ENCODE measurements at places on chromosomes 6 and 20.

DNA sequence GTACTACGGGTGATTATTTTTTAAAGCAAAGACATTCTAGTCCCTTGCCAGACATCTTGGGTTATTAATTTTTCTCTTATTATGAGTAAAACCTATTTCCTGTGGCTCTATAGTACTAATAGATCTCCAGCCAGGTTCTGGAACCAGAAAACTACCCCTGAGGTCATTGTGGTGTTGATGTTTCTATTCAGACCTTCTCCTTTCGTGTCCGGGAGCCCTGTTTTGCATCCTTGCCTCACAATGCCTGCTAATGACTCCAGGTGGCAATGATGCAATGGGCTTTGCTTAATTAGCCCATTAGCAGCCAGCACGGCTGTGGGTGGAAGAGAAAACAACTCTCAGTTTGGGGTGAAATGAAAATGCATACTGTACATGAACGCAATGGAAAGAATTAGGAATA is 62.9 kb upstream of the ARG1 start:
- DNase-seq, result peak; percentile 99

DNA sequence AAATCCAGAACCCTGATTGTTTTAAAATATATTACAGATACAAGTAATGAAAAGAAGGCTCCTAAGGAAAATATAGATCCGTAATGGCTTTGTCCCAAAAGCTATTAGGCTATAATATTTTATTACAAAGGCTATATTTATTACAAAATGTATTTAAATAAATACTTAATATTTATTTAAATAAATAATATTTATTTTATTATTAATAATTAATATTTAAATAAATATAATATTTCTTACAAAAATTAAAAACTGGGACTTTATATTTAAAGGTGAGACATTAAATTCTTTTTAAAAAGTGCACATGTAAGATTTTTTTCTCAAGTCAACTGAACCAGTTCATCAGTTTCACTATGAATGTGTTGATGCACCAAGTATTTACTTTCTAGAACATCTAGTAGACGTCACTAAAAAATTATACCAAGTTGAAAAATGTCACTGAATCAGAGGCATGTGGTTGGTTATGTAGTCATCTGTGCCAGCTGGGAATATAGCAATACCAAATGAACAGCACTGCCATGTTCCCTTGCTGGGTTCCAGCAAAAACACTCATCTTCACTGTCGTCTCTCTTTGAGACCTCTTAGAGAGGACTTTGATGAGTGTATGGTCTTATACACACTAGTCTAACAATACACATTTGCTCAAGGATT is 278.9 kb downstream of the ESR1 start:
- DNase-seq, result no peak

GRCh38 chr6:141413196-141413595 is 719.5 kb upstream of the GJE1 start:
- no peak for DNase-seq

- no peak for DNase-seq
These were observed 176.9 kb upstream of the SALL4 start for GRCh38 chr20:51979226-51979625.

- DNase-seq, result no peak
These were observed 48.5 kb downstream of the BTBD3 start for GRCh38 chr20:11966186-11966585.

- DNase-seq, result no peak
These were observed 138.7 kb downstream of the RFPL4B start for GRCh38 chr6:112485827-112486212.

DNA sequence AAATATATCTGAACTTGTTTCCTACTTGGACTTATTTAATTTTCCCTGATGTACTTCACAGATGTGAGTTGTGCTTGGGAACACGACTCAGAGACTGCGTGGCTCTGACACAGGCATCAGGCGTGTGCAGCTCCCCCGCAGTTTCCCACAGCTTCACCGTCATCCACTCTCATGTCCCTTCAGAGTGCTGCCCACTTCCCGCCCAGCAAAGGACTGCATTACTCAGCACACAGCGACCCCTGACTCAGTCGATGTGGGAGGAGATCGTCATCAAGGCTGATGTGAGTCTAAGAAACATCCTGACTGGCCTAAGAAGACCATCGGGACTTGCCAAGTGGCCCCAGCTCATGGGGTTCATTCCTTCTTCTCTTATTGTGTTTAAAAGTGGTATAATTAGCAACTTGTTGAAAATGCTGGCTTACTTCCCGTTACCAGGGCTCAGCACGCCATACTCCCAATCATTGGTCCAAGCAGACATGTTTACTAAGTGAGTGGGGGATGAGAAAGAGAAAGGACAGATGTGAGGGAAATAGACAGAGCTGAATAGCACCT is 539.4 kb upstream of the JARID2 start:
- DNase-seq, result no peak

- DNase-seq, result peak; percentile 50
These were observed 20.6 kb upstream of the SGK2 start for GRCh38 chr20:43537921-43538877.

DNA sequence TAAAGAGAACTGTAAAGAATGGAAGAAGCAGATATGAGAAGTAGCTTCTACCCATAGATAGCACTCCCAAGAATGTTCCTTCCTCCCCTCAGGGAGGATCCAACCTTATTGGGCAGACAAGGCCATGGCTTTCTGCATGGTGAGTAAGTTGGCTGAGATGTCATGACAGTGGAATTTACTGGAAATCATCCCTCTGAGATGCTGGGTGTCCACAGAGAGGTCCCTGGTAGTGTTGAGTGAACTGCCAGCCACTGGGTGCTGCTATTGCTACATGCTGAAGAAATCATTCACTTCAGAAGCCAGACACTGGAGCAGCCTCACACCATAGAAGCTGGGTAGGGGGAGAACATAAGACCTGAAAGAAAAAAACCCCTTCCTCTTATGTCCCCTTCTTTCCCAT is 46.4 kb upstream of the FERMT1 start:
- no peak for DNase-seq

- no peak for DNase-seq
These were observed 136.4 kb upstream of the PTPN1 start for GRCh38 chr20:50373674-50374286.

DNA sequence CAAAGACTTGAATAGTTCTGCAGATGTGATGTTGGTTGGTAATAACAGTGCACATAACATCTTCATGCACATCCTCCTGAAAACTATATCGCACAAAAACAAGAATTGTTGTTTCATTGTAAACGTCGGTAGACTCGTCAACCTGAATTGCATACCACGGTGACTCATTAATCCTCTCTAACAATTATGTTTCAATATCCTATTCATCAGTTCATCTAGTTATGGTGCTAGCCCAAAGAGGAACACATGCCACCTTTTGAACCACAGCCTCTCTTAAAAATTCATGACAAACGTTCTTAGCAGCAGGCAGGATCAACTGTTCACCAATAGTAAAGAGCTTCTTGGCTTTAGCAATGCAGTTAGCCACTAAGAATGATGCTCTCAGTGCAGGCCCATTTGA is 25.0 kb downstream of the CRYBG1 start:
- DNase-seq, result no peak

GRCh38 chr6:56708810-56709597 is 66.3 kb upstream of the DST start:
- DNase-seq, result peak; percentile 55

DNA sequence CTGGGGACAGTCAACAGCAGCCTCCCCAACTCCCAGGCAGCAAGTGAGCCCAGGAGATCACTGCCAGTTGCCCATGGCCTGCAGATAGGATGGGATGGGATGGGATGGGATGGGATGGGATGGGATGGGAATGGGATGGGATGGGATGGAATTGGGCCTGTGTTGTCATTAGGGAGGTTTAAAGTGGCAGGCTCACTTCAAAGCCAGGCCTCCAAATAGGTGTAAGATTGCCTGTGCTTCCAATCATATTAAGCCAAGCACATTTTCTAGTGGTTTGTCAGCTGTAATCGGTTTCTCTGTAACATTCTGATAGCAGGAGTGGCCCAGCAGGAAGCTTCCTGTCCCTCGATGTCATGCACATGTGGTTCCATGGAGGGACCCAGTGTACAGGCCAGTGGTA is 82.7 kb upstream of the NXT1 start:
- no peak for DNase-seq

DNA sequence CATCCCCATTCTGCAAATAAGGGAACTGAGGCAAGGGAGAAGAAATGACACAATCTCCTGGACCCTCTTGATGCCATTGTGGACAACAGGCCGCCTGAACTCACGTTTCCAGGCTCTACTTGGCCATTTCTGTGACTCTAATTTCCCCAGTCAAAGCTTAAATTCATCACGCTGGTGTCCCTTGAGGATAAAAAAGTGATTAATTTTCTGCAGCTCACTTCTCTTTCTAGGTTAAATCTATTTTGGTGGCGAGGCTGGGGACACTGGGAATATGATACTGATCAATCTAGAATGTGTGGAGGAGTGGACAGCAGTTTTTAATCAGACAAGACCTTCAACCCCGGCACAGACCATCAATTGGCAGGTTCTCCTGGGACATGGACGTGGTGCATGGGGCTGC is 168.2 kb upstream of the SULF2 start:
- DNase-seq, result no peak

- DNase-seq, result no peak
These were observed 296.1 kb upstream of the FLRT3 start for GRCh38 chr20:14633507-14633906.

DNA sequence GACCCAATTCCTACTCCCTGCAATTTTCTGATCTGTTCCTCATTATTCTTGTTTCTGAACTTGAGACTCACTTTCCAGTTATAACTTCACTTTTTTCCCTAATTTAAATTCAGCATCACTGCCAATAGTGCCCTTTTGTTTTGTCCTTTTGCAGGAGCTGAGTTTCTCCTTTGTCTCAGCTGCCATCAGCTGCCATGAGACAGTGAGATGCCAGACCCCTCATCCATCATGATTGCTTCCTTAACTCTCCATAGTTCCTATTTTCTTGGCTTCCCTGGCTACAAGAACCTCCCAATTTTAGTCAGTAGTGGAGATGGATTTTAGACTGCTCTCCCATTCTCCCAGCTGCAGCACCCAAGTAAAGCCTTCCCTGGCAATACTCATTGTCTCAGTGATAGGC is 518.1 kb downstream of the HDGFL1 start:
- DNase-seq, result no peak

GRCh38 chr6:30684386-30685156 is 1.9 kb downstream of the PPP1R18 start:
- no peak for DNase-seq

GRCh38 chr6:170122651-170123050 is 168.2 kb downstream of the DLL1 start:
- DNase-seq, result no peak

GRCh38 chr20:13648291-13649228 is 9.8 kb upstream of the TASP1 start:
- DNase-seq, result no peak

DNA sequence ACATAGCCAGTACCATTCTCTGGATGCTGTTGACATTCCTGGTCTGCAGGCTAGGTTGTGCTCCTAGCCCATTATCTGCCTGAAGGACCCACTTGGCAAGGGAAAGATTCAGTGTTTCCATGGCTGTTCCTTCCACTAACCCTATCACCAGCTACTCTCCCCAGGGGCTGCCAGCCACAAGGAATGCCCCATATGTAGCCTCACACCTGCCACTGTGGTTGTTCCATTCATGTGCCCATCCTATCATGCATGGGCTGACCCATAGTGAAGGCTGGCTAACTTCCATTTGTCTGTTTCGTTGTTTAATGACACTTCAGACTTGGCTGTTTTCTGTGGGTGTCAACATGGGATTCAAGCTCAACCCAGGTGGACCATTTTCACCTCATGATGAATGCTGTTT is 25.6 kb upstream of the HLA-A start:
- DNase-seq, result no peak
